ENCODE measurements at places on chromosomes 5 and 9.

DNA sequence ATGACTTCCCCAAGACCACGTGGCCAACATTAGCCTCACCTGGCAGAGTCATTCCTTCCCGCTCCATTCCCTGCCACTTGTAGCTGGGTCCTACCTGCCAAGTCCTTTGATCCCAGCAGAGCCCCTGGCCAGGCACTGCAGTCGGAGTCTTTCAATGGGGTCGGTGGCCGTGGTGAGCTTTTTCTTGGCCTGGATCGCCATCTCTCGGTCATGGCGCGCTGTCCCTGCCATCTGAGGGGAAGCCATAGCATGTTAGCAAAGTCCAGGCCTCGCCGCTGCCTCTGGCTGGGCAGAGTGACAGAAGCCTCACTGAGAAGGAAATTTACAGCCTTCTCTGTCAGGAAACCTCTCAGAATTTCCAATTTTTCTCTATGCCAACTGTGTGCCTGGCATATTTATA is 17.5 kb downstream of the CAPSL start:
- no peak for DNase-seq

- DNase-seq: no peak
These were observed 231.1 kb upstream of the PAPPA start for GRCh38 chr9:115922444-115922843.

GRCh38 chr9:127633216-127633862 is 21.3 kb downstream of the STXBP1 start:
- no peak for DNase-seq

GRCh38 chr9:100534401-100534800 is 43.5 kb upstream of the CAVIN4 start:
- no peak for DNase-seq

DNA sequence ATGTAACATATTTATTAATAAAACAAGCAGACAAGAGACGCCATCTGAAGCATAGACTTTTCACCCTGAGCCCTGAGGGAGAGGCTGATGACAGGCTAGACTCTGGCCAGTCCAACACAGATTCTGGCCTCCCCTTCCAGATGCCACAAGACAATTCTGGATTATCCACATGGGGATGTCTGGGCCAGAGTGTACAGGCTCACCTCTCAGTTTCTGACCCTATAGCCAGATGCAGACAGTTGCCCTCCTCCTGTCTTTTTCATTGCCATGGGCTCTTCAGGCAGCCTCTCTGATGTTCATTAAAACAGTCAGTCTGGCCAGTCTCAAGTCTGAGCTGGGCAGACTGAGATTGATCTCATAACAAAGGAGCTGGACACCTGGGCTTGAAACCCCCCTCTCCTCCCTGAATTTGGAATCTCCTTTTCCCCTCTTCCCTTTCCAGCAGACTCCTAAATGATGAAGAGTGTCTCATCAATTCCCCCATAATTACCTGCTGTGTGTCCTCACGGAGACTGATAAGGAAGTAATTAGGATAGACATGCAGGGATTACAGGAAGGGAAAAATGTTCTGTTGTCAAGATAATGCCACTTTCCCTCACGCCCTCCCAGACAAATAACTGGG is 89.6 kb downstream of the ASTN2 start:
- no peak for DNase-seq

DNA sequence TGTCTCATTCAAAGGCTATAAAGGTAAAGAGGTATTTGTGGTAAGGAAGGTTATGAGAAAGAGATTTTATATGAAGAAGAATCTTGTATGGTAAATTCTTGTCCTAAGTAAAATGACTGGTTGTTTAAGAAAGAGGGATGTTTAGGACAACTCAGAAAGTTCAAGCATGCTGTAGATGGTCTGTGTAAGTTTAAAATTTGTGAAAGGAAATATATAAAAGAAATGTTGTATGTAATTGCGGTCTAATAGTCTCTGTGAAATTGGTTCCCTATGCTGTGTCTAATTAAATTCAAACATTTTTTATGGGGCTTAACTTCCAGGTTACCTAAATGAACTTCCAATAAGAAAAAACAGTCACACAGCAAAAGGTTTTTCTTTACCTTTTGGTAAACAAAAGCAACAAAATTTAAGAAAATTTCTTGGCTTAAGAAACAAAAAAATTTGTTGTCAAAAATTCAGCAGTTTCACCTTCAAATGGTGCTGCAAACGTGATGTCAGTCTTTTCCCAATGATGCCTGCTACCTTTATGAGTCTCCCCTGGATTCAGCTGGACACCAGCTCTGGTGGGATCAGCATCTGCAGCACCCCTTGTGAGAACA is 83.0 kb upstream of the FCN1 start:
- no peak for DNase-seq

GRCh38 chr5:130964231-130965202 is 200.5 kb downstream of the HINT1 start:
- DNase-seq: peak; percentile 25

DNA sequence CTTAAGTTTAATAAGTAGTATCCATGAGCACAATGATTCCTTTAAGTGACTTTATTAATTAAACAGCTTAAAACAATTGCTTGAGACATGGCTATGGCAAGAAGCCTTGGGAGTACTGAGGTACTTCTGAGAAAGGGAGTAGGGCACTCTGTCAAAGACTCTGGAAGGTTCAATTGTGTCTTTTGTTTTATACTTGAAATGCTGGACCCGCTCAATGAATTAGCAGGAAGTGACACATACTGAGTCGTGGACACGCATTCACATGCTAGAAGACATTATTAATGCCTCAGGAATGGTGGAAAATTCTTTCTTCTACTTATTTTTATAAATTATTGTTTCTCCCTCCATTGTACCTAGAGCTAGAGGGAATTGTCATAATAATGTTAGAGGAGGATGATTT is 347.3 kb upstream of the ZNF608 start:
- peak; percentile 90 for DNase-seq

DNA sequence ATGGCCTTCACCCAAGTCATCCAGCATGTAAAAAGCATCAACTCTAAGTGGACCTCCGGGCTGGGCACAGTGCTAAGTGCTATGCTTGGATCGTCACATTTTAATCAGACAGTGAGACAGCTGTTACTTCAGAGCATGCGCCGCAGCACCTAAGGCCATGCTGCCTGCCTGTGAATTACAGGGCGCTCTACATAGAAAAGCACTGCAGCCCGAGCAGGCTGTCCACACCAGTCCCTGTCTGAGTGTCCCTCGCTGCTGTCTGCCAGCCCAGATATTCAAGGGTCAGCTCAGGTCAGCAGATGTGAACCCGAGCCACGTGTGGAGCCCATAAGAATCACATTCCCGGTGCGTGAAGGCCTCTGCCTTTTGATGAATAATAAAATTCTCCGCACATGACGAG is 37.1 kb downstream of the AK8 start:
- no peak for DNase-seq

GRCh38 chr5:78930721-78931120 is 54.4 kb downstream of the ARSB start:
- peak; percentile 70 for DNase-seq

Measured in fibroblast of upper back skin (primary cell).